ENCODE measurements at places on chromosomes 3 and 15.

DNA sequence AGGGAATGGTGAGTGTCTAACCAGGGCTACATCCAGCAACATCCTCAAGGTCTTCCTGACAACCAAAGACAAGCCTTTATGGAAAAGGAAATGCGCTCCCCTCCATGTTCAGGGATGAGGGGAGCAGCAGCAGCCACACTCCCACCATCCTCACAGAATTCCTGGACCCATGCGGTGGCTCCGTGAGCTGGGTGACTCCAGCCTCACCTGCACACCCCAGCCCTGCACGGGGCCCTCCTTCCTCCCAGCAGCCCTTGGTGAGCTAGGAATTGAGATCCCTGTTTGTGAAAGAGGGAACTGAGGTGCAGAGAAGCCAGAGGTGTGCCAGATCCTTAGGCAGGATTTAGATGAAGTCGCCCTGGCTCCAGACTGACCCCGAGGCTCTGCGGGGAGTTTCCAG lies 52.3 kb downstream of the GRIP2 start:
- no peak for DNase-seq

GRCh38 chr3:58858126-58858525 lies 191.6 kb upstream of the FAM3D start:
- DNase-seq, result no peak

GRCh38 chr15:41813426-41813825 lies 14.5 kb upstream of the JMJD7 start:
- no peak for DNase-seq

GRCh38 chr3:134059671-134060560 lies 30.2 kb upstream of the SLCO2A1 start:
- no peak for DNase-seq

DNA sequence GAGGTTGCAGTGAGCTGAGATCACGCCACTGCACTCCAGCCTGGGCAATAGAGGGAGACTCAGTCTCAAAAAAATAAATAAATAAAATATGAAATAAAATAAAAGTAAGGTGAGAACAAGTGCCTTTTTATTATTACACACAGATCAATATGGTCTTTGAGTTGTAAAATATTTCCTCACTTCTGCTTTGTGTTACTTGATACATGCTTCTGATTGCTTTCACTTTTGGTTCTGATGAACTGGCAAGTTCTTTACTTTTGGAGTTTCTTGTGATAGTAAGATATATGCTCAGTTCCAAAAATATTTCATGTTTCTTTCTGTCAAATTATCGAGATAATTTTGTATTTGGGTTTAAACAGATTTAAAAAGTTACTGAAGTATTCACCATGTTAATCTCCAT lies 16.6 kb upstream of the GYG1 start:
- peak; percentile 43 for DNase-seq
